Femur (tissue), 1 donor: ENCODE measurements at places on chromosomes 12 and 14.

DNA sequence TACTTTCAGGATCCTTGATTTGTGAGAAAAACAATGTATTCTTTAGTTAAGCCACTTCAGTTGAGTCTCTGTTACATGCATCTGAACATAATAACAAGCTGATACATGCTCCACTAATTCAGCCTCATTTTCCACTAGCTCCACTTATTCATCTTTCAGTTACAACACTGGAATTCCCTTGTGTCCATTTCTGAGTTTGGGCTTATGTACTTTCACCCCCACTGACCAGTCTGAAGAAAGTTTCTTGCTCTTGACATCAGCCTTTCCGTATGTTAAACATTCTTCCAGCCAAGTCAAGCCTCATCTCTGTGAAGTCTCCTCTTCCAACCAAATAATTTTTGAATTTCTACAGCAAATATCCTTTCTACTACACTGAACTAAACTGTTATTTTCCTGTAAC, 592.5 kb upstream of the NOVA1 start:
- DNase-seq = no peak

DNA sequence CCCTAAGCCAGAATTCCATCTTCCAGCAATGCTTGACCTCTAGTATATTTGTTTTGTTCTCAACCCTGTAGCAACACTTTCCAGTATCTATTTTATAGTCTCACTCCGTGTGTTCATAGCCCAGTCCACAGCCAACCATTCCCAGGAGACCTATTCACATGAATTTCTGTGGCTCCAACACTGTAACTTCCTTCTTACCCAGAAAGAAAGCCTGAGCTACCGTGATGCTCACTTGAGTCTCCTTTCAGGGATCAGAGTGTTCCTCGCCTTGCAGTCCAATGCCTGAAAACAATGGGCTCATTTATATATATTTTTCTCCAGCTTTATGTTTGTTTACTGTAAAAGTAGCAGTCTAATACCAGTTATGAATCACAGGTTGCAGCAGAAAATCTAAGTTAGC, 645.0 kb upstream of the NOVA1 start:
- DNase-seq = no peak

DNA sequence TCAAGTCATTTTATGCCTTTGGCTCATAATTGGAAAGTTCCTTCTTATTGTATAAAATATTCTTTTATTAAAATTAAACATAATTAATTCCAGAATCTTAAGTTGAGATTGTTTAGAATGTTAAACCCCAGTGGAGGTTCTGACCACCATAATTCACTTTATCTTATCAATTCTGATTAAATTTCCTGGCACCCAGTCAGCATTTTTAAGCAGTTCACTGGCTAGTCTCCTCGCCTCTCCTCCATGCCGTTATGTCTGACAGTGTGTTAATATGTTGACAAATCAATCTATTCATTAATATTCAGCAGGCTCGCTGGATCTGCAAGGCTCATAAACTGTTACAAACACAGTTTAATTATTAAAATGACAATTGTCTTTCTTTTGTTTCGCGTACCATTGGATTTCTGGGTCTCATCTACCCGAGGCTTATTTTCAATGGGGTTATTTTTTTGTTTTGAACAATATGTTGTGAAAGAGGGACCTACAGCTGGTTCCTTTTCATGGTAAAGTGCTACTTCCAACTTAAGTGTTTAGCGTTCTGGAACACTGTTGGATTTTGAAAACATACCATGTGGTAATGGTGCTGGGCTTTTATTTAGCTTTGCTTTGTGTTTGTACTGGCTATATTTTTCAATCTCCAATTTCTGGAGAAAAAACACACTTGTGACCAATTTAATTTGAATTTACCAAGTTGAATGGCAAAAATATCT, 339.7 kb downstream of the PRKD1 start:
- DNase-seq = no peak

- peak; percentile 79 for DNase-seq
These were observed 593.0 kb downstream of the VRK1 start for GRCh38 chr14:97390096-97390724.

DNA sequence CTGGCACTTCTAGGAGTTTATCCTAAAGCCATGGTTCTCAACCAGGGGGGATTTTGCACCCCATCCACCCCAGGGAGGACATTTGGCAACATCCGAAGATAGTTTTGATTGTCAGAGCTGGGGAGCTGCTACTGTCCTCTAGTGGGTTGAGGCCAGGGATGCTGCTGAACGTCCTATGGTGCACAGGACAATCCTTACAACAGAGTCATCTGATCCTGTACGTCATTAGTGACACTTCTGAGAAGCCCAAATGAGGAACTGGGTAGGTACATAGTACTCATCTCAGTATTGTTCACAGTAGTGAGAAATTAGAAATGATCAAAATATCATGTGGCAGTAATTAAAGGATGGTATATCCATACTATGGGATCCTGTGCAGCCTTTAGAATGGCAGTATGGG, 185.1 kb downstream of the CHST11 start:
- DNase-seq = no peak
